ENCODE measurements at places on chromosomes 12 and 14. TPM values are rescaled to one million over a fixed set of nuclear protein-coding genes. Genes with fewer than 3 reads are reported as not detected.
A peak's percentile ranks its signal among the peaks of the same experiment; 100 is the strongest.

FAIM2 gene
- 0.49 TPM for total RNA-seq

NRL gene
- 1.4 TPM for total RNA-seq

RHEBL1 gene
- 4.7 TPM for total RNA-seq

PDE3A gene
- total RNA-seq = 0.03 TPM

DLGAP5 gene
- total RNA-seq = 48.7 TPM

- DNase-seq = no peak
These were observed 1244.9 kb upstream of the SEL1L start for GRCh38 chr14:82778601-82779000.

DNA sequence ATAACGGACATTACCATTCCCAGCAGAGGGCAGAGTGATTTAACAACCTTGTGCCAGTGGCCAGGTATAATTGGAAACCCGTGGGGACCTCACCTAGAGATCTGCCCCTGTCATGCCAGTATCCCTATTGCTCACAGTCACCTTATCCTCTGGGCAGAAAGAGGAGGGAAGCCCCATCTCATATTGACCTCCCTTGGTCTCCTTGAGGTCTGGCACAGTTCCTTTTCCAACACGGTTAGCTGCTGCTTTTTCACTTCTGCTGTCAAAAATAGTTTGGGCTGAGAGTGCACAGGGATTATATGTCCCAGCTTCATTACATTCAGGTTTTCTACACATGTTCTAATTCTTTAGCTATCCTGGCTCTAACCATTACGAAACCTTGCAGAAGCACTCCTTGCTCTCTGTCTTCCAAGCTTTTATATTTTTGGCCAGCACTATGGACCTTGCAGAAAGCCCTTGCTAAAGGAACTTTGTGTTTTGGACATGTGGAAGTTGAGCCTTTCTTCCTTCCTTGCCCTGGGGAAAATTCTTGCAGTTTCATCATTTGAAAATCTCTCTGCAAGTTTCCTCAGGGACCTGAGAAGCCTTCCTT lies 111.7 kb upstream of the MIS18BP1 start:
- DNase-seq = no peak

GRCh38 chr14:61492474-61492873 lies 171.1 kb downstream of the PRKCH start:
- DNase-seq = no peak

- DNase-seq = no peak
These were observed 939 bp downstream of the NPC2 start for GRCh38 chr14:74491956-74492775.

- no peak for DNase-seq
These were observed 17.5 kb upstream of the FAR2 start for GRCh38 chr12:29131539-29131938.

- DNase-seq = no peak
These were observed 512.0 kb downstream of the FOXG1 start for GRCh38 chr14:29278301-29279263.

GRCh38 chr12:66679461-66680084 lies 697 bp upstream of the GRIP1 start:
- no peak for DNase-seq

DNA sequence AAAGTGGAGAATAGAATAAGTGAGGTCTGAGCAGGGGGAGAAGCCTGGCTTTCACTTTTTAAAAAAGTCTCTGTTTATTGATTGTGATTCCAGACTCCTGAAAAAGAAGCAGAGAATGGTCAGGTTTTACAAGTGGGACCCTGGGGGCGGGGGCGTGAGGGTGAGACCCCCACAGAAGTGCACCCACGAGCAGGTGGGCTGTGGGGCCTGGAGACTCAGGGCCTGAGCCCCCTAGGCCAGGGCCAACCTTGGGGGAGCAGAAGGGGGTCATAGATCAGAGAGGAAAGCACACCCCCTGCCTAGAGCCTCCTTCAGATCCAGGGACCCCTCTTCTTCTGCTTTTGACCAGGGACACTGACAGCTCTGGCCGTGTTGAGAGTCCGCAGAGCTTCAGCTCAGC lies 180.3 kb downstream of the ADGRD1 start:
- no peak for DNase-seq

DNA sequence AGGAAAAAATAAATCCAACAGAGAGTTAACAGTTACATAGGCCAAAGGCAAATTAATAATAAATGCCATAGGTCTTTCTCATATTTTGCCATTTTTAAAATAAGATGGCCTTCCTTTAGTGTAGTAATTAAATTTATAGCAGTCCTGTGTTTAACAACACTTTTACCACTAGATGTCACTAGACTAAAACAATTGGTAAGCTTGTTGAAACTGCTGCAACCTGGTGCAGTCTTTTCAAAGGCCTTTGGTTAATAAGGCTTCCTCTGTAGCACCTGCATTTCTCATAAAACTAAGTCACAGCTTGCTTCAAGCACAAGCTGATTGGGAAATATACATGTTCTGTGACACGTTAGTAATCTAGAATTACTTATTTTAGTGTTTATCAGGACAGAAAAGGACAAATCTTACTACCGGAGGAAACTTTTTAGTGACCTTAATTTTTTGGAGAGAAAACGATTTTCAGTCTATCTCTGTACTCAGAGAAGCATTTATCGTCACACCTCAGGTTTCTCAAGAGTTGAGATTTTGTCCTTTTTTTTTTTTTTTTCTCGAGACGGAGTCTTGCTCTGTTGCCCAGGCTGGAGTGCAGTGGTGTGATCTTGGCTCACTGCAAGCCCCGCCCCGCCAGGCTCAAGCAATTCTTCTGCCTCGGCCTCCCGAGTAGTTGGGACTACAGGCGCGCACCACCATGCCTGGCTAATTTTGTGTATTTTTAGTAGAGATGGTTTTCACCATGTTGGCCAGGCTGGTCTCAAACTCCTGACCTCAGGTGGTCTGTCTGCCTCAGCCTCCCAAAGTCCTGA lies 20.0 kb downstream of the BORCS5 start:
- peak; percentile 52 for DNase-seq

GRCh38 chr12:26080911-26081310 lies 43.9 kb downstream of the BHLHE41 start:
- DNase-seq = no peak
